ENCODE measurements at places on chromosomes 2 and 18. TPM values are rescaled to one million over a fixed set of nuclear protein-coding genes. Genes with fewer than 3 reads are reported as not detected.

The MATN3 gene
- 5.0 TPM for total RNA-seq

The UNC80 gene
- total RNA-seq, result 0.06 TPM

The IL1RL1 gene
- 32.3 TPM for total RNA-seq

The GAL3ST2 gene
- total RNA-seq, result 0.19 TPM

DNA sequence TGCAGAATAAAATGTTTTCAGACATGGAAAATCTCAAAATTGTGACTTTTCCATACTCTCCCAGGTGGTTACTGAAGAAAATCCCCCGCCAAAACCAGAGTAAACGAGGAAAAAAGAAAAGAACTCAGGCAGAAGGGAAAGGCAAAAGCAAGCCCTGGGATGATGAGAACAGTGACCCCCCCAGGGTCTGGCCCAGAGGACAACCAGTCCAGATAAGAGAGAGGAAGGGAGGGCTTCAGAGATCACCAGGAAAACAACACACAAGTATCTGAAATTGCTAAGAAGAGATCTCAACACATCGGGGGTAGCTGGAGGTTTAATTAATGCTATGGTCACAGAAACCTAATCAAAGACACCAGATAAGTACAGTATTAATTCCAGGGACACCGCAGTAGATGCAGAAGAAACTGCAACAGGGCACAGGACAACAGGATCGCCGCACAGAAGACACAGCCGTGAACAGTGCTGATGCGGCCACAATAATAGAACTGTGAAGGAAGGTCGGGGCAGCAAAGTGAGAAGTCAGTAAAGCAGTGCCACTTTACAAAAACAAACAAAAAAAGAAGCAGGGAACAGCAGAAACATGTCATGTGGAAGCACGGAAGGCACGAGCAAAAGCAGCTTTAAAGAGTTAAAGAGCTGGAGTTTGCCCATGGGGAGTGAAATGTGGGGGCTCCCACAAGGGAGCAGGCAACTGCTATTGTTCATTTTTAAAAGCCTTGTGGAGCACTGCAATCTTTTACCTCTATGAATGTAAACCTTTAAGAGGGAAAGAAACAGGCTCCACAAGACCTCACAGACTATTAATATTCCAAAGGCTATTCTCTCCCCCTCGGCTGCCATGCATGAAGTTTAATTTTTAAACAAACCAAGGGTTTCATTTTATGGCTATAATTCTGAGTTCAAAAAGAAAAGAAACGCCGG lies 28.4 kb downstream of the FAM168B start:
- H3K27me3 ChIP-seq, result no peaks in the 10 kb centered on the region
- H3K4me1 ChIP-seq, result peaks cover 25% of the 10 kb centered on the region
- DNase-seq, result no peak
- peak overlapping the region; percentile 34 for H3K4me3 ChIP-seq

- no peaks in the 10 kb centered on the region for H3K27me3 ChIP-seq
- H3K4me3 ChIP-seq, result no peak overlapping the region
- DNase-seq, result no peak
- no peak overlapping the region for H3K27ac ChIP-seq
- no peaks in the 10 kb centered on the region for H3K4me1 ChIP-seq
Measured at GRCh38 chr2:68556381-68556780, 87.0 kb upstream of the PROKR1 start.

GRCh38 chr2:225190987-225191386 lies 148.7 kb upstream of the DOCK10 start:
- no peaks in the 10 kb centered on the region for H3K27me3 ChIP-seq
- H3K36me3 ChIP-seq, result no peaks in the 10 kb centered on the region
- no peak overlapping the region for H3K27ac ChIP-seq
- no peak for DNase-seq

DNA sequence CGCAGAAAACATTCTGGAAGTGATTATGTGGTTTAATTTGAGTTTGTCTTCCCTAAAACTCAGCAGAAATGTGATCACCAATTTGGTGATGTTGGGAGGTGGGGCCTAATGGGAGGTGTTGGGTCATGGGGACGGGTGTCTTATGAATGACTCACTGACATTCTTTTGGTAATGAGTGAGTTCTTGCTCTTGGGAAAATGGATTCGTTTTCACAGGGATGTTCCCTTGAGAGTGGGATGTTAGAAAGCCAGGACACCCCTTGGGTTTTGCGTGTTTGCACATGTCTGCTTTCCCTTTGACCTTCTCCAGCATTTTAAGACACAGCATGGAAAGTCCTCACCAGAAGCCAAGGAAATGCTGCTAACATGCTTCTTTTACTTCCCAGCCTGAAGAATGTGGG lies 321.5 kb upstream of the NT5C1B start:
- H3K4me1 ChIP-seq, result no peaks in the 10 kb centered on the region
- no peak for DNase-seq
- H3K27ac ChIP-seq, result no peak overlapping the region

DNA sequence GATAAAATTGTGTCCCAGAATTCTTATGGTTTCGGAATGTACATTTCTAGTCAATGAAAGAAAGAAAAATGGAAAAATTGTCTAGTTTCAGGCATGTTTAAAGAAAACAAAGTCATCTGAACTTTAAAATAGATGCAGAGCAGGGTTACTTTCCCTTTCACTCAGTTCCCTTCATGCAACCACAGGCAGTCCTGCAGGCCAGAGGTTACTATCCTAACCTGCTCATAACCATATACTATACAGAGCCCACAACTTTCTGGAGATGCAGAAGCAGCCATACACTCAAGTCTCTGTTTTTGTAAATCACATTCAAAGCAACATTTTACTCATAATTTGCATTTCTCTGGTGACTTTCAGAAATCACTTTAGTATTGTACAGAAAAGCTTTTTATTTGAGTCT lies 690.3 kb downstream of the MBD2 start:
- H3K27me3 ChIP-seq, result no peaks in the 10 kb centered on the region
- H3K4me1 ChIP-seq, result no peaks in the 10 kb centered on the region
- no peak for DNase-seq

GRCh38 chr2:138780446-138780880 lies 273 bp upstream of the NXPH2 start:
- H3K4me1 ChIP-seq, result no peaks in the 10 kb centered on the region
- H3K36me3 ChIP-seq, result no peaks in the 10 kb centered on the region
- no peak overlapping the region for H3K4me3 ChIP-seq
- H3K27me3 ChIP-seq, result peaks cover 14% of the 10 kb centered on the region

GRCh38 chr18:13878857-13879256 lies 36.5 kb downstream of the MC2R start:
- no peaks in the 10 kb centered on the region for H3K4me1 ChIP-seq
- DNase-seq, result no peak
- no peak overlapping the region for H3K27ac ChIP-seq

- peak; percentile 20 for DNase-seq
- H3K4me3 ChIP-seq, result no peak overlapping the region
- no peaks in the 10 kb centered on the region for H3K27me3 ChIP-seq
- no peaks in the 10 kb centered on the region for H3K4me1 ChIP-seq
Measured at GRCh38 chr2:105082107-105082506, 44.2 kb downstream of the MRPS9 start.

GRCh38 chr2:212381428-212382102 lies 157.0 kb downstream of the ERBB4 start:
- no peak overlapping the region for H3K27ac ChIP-seq
- no peak overlapping the region for H3K4me3 ChIP-seq
- H3K27me3 ChIP-seq, result no peaks in the 10 kb centered on the region
- no peaks in the 10 kb centered on the region for H3K4me1 ChIP-seq
- DNase-seq, result no peak

- no peaks in the 10 kb centered on the region for H3K36me3 ChIP-seq
- H3K4me1 ChIP-seq, result no peaks in the 10 kb centered on the region
- H3K4me3 ChIP-seq, result no peak overlapping the region
Measured at GRCh38 chr2:162058973-162059668, 14.9 kb downstream of the DPP4 start.

DNA sequence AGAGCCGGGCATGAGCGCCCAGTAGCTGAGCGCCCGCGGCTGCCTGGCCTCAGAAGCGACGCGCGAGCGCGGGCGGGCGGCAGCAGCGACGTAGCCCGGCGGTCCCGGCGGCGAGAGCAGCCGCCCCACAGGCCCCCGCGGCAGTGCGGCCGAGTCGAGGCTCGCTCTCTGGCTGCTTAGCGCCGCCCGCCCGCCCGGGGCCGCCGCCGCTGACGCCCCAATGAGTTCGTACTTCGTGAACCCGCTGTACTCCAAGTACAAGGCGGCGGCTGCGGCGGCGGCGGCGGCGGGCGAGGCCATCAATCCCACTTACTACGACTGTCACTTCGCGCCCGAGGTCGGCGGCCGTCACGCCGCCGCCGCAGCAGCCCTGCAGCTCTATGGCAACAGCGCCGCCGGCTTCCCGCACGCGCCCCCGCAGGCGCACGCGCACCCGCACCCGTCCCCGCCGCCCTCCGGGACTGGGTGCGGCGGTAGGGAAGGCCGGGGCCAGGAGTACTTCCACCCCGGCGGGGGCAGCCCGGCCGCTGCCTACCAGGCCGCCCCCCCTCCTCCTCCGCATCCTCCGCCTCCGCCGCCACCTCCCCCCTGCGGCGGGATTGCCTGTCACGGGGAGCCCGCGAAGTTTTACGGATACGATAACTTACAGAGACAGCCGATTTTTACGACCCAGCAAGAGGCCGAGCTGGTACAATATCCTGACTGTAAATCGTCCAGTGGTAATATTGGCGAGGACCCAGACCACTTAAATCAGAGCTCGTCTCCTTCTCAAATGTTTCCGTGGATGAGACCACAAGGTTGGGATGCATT lies 847 bp downstream of the HOXD8 start:
- H3K27me3 ChIP-seq, result no peaks in the 10 kb centered on the region
- peaks cover 13% of the 10 kb centered on the region for H3K4me1 ChIP-seq
- H3K36me3 ChIP-seq, result no peaks in the 10 kb centered on the region
- peak; percentile 97 for DNase-seq
- peak overlapping the region; percentile 89 for H3K27ac ChIP-seq
- H3K4me3 ChIP-seq, result peak overlapping the region; percentile 81

DNA sequence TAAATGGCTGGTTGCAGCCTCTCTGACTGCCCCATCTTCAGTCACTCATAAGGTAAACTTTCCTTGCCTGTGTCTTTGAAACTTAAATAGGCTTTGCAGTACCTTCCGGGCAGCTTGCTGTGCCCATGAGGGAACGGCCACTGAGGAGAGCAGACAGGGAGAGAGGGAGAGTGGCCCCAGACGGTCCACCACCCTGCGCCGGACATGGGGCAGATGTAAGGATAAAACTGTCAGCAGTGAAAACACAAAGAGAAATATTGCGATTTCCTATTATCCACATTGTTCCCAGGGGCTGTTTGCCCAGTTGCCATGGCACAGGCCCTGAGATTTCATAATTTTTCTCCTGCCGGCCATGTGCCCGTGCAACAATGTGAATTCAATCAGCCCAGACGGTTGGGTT lies 265.9 kb upstream of the SALL3 start:
- no peak overlapping the region for H3K27ac ChIP-seq
- H3K4me3 ChIP-seq, result no peak overlapping the region
- DNase-seq, result no peak
- no peaks in the 10 kb centered on the region for H3K4me1 ChIP-seq
- no peaks in the 10 kb centered on the region for H3K27me3 ChIP-seq
